ENCODE measurements at places on chromosomes 12 and 14.

- DNase-seq, result no peak
Measured at GRCh38 chr12:115267891-115268290, 583.9 kb upstream of the TBX3 start.

DNA sequence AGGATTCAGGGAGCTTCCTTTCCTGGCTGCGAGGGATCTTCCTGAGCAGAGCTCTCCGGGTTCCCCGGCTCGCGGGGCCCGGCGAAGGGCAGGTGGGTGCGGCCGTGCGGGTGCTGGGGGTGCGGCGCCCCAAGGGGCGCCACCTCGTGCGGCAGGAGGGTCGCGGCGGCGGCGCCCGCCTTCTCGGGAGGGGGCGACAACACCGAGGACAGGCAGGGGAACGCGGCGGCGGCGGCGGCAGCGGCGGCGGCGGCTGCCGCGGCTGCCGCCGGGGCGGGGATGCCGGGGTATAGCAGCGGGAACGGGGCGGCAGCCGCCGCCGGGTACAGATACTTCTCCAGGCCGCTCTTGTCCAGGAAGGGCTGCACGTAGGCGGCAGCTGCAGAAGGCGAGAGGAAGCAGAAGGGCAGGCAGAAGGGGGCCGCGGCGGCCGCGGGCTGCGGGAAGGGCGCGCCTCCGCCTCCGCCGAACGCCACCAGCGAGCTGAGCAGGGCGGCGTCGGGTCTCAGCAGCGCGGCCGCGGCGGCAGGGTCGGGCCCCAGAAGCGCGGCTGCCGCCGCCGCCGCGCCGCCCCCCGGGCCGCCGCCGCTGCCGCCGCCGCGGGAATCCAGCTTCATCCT, 2.7 kb downstream of the BHLHE41 start:
- no peak for DNase-seq

DNA sequence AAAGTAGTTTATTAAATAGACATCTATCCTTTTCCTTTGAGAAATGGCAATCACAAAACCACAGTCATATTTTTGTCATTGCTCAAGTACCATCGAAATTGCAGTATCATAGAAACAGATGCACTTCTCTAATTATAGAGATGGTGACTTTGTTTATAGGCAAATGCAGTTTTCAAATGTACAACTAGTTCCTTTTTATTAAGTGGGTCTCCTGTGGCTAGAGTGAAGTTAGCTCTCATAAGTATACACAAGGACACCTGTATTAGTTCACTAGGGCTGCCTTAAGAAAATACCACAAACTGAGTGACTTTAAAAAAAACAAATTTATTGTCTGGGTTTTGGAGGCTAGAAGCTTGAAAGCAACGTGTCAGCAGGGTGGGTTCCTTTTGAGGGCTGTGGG, 62.8 kb downstream of the OTOGL start:
- no peak for DNase-seq

- no peak for DNase-seq
Measured at GRCh38 chr12:58621126-58621525, 299.2 kb downstream of the LRIG3 start.

- DNase-seq, result no peak
Measured at GRCh38 chr12:120230326-120230973, 29.5 kb upstream of the RPLP0 start.

GRCh38 chr14:59768855-59769375, 101.7 kb downstream of the RTN1 start:
- no peak for DNase-seq

DNA sequence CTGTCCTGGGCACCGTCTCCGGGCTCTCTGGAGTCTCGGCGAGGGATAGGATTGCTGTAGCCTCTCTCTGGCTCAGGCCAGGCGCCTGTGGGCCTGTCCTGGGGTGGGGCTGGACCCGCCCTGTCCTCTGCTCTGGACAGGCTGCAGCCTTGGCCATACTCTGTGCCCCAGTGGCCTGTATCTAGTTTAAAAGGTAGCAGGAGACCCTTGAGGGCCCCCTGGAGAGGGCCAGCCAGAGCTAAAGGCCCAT, 1.8 kb downstream of the KIF26A start:
- DNase-seq, result no peak

- DNase-seq, result no peak
Measured at GRCh38 chr14:103732868-103733620, 17.4 kb downstream of the ZFYVE21 start.

DNA sequence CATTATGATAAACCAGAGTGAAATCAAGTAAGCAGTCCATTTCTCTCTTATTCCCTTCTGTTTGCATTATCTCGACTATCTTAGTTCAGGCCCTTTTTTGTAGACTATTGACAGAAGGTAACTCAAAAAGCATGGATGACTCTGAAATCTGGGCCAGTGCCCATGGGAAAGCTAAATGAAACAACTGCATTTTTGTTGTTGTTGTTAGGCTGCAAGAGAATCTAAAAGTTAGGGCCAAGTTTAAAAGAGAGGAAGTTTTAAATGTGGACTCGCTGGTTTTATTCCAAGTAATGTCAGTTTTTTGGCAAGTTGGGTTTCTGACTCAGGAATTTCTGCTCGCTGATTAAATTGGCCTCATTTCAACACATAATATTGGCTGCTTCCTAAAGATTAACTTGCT, 201.1 kb downstream of the PIK3C2G start:
- no peak for DNase-seq

GRCh38 chr14:100048786-100049185, 16.4 kb upstream of the EVL start:
- DNase-seq, result no peak

DNA sequence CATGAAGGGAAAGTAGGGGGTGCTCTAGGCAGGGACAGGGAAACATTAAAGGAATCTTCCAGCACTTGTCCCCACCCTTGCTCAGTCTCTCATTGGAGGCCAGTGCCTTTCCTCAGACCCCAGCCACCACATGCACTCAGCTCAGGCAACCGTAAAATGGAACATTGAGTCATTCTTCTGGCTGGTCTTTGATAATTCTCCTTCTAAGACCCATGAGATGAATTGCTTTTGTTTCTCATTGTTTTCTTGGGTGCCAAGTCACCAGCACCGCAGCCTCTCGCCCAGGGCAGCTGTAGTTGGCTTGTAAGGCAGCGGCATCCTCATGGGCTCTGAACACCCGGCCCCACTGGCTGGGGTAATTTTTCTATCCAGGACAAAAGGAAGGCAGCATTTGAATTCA, 108.2 kb downstream of the PHETA1 start:
- DNase-seq, result no peak

DNA sequence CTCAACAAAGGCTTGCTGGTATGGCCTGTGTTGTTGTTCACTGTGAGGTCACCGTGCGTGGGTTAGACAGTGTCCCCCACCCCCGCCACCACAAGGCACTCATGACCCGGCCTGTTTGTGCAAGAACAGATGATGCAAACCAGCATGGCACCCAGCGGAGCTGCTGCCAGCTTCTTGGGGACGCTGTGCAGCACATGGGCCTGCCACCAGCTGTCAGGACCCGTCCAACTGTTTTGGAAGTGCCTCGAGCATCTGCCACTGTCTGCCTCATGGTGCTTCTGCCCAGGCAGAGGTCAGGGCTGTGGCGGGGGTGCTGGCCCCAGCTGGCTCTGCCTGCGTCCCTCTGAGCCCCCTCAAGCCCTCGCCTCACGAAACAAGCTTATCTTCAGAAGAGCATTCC, 1.5 kb downstream of the ASB2 start:
- no peak for DNase-seq

GRCh38 chr14:20624495-20625070, 16.9 kb downstream of the OR6S1 start:
- peak; percentile 38 for DNase-seq

GRCh38 chr14:100075681-100076080, 10.5 kb downstream of the EVL start:
- DNase-seq, result no peak

- no peak for DNase-seq
Measured at GRCh38 chr14:65234752-65235361, 132.5 kb upstream of the MAX start.
